ENCODE measurements at places on chromosomes 5 and 9.

DNA sequence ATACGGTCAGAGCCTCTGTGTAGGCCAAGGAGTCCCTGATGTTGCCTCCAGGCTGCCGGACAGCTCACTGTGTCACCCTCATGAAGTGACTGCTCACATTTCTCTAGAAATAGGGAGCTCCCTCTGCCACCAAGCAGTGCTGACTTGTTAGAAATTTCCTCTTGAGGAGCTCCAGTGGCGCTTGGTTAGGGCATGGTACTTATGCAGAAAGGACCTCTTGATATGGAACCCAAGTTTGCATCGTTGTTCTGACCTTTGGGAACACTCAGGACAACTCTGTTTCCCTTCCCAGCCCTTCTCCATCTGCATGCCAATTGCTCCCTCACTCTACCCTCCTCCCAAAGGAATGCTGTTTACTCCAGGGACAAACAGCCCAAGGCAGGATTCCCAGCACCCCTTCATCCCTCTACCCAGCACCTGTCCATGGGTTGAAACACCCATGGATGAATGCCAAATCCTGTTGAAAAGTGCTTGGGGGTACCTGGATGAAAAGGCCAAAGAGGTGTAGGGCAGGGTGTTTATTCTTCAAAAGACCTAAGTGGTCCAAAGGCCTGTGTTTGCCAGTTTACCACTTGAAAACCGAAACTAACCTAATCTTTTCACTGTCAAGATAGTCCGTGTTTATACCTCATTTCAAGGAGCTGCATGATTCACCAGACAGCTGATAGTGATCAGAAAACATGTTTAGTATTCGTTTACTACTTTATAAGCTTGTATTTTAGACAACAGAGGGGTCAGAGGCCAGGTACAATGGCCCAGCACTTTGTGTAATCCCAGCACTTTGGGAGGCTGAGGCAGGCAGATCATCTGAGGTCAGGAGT is 51.1 kb downstream of the KLF4 start:
- DNase-seq = no peak

GRCh38 chr5:137320056-137321045 is 178.8 kb downstream of the SPOCK1 start:
- DNase-seq = no peak

- no peak for DNase-seq
Measured at GRCh38 chr5:195401-196160, 4.3 kb downstream of the LRRC14B start.

DNA sequence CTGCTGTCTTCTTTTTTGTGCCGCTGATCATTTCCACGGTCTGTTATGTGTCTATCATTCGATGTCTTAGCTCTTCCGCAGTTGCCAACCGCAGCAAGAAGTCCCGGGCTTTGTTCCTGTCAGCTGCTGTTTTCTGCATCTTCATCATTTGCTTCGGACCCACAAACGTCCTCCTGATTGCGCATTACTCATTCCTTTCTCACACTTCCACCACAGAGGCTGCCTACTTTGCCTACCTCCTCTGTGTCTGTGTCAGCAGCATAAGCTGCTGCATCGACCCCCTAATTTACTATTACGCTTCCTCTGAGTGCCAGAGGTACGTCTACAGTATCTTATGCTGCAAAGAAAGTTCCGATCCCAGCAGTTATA is 17.1 kb downstream of the F2R start:
- no peak for DNase-seq

GRCh38 chr9:21974722-21975409 is 19.3 kb downstream of the CDKN2A start:
- DNase-seq = no peak

GRCh38 chr5:105460721-105461120 is 1898.1 kb upstream of the NUDT12 start:
- no peak for DNase-seq

DNA sequence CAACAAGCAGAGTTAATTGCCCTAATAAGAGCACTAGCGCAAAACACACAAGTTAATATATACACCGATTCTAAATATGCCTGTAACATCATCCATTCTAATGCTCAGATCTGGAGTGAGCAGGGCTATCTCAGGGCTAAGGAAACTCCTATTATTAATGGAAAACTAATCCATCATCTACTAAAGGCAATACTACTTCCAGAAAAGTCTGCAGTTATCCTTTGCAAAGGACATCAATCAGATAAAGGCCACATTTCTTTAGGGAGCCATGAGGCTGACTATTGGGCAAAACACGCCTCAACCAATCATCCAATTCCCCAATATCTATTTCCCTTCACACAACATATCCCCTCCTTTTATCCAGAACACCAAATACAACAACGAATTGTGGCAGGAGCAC is 1032.3 kb upstream of the NUDT12 start:
- no peak for DNase-seq

DNA sequence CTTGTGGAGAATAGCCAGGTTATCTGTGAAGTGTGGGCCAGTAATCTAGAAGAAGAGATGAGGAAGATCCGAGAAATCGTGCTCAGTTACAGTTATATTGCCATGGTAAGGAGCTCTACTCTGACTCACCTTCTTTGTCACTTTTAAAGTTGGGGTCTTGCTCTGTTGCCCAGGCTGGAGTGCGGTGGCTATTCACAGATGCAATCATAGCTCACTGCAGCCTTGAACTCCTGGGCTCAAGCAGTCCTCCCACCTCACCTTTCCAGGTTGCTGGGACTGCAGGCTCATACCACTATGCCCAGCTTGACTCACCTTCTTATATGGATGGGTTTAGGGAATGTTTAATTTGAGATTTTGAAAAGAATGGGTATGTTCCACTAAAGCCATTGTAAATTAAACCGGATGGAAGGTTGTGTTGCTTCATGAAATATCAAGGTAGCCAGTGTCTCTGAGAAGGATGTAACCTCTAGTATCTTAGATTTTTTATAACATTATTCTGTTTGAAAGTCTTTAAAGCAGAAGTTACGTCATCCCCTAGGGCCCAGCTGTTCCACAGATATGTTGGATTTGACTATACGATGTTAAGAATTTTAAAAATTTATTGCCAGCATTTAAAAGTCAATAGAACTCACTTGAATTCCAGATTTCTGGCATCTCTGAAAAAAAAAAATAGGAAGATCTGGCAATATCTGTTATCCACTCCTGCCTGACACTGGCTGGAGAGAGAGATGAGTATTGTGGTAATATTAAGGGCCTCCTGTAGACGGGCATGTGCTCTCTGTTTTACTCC is 5.1 kb downstream of the CNOT8 start:
- no peak for DNase-seq

- DNase-seq = no peak
Measured at GRCh38 chr9:93673839-93674334, 97.5 kb downstream of the PHF2 start.

GRCh38 chr9:132651259-132651658 is 18.5 kb downstream of the DDX31 start:
- no peak for DNase-seq

DNA sequence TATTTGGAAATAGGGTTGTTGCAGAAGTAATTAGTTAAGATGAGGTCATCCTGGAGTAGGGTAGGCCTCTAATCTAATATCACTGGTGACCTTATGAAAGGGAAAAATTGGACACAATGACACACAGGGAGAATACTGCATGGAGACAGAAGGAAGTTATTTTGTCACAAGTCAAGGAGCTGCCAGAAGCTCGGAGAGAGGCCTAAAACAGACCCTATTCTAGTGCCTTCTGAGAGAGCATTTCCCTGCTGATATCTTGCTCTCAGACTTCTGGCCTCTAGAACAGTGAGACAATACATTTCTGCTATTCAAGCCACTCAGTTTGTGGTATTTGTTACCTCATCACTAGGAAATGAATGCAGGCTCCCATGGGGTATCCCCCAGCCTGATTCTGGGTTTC is 332.9 kb downstream of the CSNK1G3 start:
- DNase-seq = no peak

GRCh38 chr9:5015934-5016333 is 30.9 kb downstream of the JAK2 start:
- no peak for DNase-seq

DNA sequence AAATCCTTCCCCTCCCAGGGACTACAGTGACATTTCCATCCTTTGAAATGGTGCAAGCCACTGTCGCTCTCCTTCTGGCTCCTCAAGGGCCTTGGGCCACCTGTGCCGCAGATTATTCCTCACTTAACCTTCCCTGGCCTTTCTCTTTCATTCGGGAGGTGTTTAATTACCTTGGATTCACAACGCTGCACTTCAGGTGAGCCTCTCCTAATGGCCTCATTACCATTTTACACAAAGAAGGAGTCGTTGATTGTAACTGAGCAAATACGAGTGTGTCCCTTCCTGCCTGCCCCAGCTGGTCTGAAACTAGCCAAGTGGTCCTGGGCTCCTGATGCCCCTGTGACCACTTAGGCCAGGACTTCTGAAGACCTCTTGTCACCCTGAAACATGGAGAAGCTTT is 205.0 kb downstream of the CRB2 start:
- DNase-seq = no peak

DNA sequence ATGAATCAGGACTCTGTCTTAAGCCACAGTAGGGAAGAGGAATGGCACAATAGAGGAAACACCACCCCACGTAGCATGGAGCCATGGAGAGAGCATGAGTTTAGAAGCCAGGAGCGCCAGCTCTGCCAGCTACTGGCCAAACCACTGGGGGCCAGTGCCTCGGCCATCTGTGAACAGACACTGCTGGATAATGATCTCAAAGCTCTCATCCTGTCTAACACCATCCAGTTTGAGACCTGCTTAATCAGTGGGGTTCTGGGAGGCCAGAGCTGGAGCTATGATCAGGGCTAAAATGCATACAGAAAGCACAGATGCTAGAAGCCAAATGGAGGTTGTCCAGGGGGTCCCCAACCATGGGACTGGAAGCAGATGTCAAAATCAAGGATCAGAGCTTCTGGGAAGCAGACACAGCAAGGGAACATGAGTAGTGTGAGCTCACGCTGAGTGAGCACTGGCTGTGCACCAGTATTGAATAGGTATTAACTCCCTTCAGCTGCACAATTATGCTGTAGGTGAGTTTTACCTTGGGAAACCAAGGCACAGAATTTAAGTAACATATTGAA is 92.7 kb downstream of the KCNIP1 start:
- DNase-seq = no peak

- DNase-seq = no peak
Measured at GRCh38 chr5:129382921-129383672, 77.0 kb upstream of the ADAMTS19 start.

DNA sequence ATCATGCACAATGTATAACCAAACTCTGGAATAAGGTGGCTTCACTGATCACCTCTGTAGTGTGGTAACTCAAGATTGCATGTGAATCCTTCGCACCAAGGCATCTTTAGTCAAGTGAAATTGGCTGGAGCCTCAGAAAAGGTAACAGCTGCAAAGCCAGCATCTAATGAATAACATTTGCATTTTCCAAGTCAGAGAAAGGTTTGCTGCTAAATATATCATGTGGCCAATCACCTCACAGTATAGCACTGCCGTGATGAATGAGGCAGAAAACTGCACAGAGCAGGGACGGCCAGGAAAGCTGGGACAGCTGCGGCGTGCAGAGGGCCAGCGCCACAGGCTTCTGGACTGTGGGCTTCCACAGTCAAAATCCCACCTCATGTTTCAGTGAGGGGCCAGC is 18.5 kb downstream of the MRPS27 start:
- no peak for DNase-seq

Data from mucosa of descending colon (tissue), 3 donors.